ENCODE measurements at places on chromosomes 1 and 21. TPM values are rescaled to one million over a fixed set of nuclear protein-coding genes. Genes with fewer than 3 reads are reported as not detected.

KCNH1 gene
- 0.29 TPM for total RNA-seq

PRELP gene
- 18.6 TPM for total RNA-seq

AKNAD1 gene
- not detected for total RNA-seq

PTPRC gene
- total RNA-seq: 10.4 TPM

ASCL5 gene
- not detected for total RNA-seq

NOS1AP gene
- 0.20 TPM for total RNA-seq

SPATA45 gene
- total RNA-seq: not detected

AIDA gene
- 32.8 TPM for total RNA-seq

TMEM234 gene
- 1.6 TPM for total RNA-seq

RNF19B gene
- total RNA-seq: 34.4 TPM

SLC45A3 gene
- total RNA-seq: 0.76 TPM

KIF17 gene
- 3.8 TPM for total RNA-seq

ITLN2 gene
- not detected for total RNA-seq

CHAF1B gene
- total RNA-seq: 20.2 TPM

ADCY10 gene
- total RNA-seq: not detected

SYCP1 gene
- not detected for total RNA-seq

IL23R gene
- not detected for total RNA-seq

TRIM17 gene
- total RNA-seq: not detected

DCDC2B gene
- not detected for total RNA-seq

PLD5 gene
- total RNA-seq: not detected

PROX1 gene
- 8.0 TPM for total RNA-seq

TRIM58 gene
- 0.68 TPM for total RNA-seq

EFHD2 gene
- 8.1 TPM for total RNA-seq

ZNF436 gene
- 7.1 TPM for total RNA-seq

MR1 gene
- total RNA-seq: 3.5 TPM

C1orf87 gene
- total RNA-seq: not detected

Measured in gastrocnemius medialis (tissue), 4 donors.